Brain (organoid and tissue), 16 donors: ENCODE measurements at places on chromosomes 11 and 22. TPM values are rescaled to one million over a fixed set of nuclear protein-coding genes. Genes with fewer than 3 reads are reported as not detected.

- DNase-seq = peak; percentile 14
Measured at GRCh38 chr22:28521451-28521850, 158.2 kb downstream of the TTC28 start.

- DNase-seq = no peak
Measured at GRCh38 chr11:46315783-46316563, 31.3 kb upstream of the DGKZ start.

Gene PRR33
- polyA plus RNA-seq = not detected

Gene E2F8
- 1.5 TPM for polyA plus RNA-seq

DNA sequence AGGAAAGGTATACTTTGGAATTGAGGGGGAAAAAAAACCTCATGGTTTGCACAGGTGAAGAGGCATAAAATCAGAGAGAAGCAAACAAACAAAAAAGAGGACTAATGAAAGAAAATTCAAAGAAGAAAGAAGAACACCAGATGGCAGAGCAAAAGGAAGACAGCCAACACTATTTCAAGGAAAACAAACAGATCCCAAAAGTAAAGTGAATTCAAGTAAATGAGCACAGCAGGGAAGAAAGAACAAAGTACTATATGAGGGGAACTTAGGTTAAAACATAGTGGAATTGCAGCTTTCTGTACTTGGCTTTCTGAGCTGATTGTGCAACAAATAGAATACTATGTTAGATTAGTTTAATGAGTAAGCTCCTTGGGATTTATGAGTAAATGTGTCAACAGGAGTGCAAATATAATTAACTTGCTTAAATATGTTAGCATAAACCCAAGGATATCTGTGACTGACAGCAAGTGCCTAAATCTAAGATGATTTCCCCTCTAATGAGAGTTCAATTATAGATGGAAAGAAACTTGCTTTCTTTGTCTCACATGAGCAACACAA is 404.6 kb upstream of the CNTN5 start:
- DNase-seq = peak; percentile 1

GRCh38 chr11:110434952-110435779 is 5.4 kb downstream of the FDX1 start:
- no peak for DNase-seq

DNA sequence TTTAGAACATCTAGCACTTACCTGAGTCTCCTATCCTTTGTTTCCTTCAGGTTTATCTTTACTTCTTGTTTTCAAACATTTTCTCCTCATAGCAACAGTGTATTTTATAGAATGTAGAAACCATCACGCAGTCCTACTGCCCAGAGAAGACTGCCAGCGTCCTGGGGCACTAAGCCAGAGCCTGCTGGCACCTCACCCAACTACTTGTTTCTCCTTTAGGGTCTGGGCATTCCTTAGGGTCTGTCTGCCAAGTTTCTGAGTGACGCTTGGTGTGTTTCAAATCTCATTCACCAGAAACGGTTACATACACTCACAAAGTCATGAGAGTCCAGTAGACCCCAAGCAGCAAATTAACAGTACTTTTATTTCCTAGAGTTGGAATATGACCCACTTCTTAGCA is 49.6 kb upstream of the SLC25A1 start:
- no peak for DNase-seq

DNA sequence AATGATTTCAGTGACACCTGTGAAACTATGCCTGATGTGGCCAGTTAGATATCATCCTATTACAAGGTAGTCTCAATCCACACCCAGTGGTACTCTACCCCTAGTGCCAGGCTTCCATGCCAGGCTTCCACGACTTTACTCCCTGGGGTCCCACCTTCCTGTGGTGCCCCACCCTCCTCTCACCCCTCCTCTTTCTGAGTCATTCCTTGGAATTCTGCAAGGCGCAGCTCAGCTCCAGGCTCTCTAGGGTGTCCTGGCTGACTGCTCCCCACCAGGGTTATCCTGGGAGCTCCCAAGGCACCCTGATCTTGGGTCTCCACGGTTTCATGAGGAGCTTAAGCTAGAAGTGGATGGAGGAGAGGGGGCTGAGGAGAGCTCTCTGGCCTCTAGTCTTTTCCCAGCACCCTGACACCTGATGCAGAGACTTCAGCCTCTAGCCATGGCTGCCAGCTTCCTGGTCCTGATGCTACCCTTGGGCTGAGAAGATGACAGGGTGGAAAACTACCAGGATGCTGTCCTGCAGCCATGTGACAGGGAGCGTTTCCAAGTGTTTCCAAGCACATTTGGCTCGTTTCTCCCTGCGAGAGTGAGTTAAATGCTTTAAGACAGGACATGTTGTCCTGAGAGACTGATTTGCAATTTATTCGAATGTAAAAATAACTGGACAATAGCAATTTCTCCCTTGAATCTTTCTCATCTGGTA is 1461.2 kb downstream of the TBC1D22A start:
- DNase-seq = peak; percentile 21

Gene ALDH3B1
- 10.5 TPM for polyA plus RNA-seq

- DNase-seq = peak; percentile 89
Measured at GRCh38 chr11:69915501-69916250, 96.5 kb upstream of the FGF3 start.

Gene CASP1
- polyA plus RNA-seq = 1.8 TPM

DNA sequence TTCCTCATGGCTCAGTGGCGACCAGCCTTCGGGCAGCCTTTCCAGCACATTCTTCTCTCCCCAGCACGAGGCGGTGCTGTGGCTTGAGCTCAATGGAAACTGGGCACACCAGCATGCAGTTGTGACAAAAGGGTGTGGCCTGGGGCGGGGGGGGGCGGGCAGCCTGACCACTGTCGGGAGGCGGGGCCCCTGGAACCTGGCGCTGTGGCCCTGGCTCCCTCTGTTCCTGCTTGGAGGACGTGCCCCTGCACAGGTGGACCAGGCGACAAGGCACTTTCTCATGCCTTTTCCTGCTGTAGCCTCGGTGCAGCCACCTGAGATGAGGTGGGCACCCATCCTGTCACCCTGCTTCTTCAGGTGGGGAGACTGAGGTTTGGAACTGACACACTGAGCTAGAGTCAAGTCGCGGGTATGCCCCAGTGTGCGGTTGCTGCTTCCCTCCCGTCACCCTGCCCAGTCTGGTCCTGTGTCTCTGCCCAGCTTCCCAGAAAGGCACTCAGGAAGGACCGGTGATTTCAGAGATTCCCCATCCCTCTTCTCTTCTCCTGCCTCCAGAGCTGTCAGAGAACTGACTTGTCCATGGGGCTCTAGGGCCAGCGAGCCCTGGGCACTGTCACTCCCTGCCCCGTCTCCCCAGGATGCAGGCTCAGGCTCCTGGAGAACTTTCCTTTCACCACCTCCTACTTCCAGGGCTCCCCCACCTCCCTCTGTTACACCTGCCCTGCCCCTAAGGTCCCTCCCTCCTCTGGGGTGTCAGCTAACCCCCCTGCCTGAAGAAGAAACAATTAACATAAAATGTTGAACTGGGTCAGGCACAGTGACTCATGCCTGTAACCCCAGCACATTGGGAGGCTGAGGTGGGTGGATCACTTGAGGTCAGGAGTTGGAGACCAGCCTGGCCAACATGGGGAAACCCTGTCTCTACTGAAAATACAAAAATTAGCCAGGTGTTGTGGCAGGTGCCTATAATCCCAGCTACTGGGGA is 9.9 kb downstream of the B3GAT1 start:
- no peak for DNase-seq
